ENCODE measurements at places on chromosomes 6 and 20.

- no peak for DNase-seq
These were observed 538.0 kb downstream of the UTRN start for GRCh38 chr6:144823131-144823530.

DNA sequence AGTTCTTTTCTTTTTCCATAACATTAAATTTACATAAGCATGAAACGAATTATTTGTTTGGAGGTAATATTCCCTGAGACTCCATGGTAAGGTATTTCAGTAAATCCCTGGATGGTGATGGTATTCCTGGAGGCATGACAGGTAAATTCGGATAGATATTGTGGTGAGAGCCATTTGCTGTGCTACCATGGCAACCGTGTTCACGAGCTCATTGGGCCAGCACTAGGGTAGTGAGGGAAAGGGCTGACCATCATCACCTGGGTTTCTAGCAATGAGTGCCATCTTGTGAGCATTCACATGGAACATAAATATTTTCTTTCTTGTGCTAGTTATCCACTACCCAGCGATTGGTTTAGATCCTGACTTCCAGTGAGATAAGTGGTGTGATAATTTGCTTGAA is 51.9 kb upstream of the GNRH2 start:
- no peak for DNase-seq

DNA sequence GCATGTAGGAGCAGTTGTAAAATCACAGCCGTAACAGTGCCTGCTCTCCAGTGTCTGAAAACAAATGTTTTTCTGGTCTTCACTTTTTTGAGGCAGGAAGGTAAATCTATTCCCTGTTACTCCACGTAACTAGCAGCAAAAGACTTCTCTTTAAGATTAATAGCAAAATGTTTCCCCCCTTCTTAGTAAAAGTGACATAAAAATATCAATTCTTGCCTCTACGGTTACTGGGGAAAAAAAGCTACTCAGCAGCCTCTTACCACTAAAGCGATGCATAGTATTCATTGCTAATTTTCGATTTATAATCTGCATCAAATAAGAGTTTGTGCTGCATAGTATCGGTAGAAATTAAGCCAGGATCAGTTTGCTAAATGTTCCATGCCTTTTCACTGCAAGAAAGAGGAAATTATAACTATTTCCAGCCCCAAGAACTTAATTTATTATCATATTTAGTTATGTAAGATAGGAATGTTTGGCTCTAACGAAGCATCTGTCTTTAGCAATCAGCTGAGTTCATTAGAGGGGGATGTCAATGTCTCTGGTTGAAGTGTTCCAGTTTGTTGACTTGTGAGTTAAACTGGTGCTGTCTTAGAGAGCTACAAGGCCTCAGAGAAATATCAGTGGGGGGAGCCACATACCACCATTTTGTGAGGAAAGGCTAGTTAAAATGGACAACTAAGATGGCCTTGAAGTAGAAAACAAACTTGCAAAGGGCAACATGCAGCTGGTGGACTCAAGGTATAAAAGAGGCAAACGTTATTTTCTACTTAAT is 617 bp upstream of the TSPYL1 start:
- DNase-seq: no peak

GRCh38 chr6:2614155-2614554 is 136.6 kb downstream of the MYLK4 start:
- DNase-seq: no peak

GRCh38 chr6:112443179-112444065 is 96.3 kb downstream of the RFPL4B start:
- DNase-seq: peak; percentile 93

GRCh38 chr6:116393430-116393829 is 22.7 kb downstream of the DSE start:
- DNase-seq: peak; percentile 15

DNA sequence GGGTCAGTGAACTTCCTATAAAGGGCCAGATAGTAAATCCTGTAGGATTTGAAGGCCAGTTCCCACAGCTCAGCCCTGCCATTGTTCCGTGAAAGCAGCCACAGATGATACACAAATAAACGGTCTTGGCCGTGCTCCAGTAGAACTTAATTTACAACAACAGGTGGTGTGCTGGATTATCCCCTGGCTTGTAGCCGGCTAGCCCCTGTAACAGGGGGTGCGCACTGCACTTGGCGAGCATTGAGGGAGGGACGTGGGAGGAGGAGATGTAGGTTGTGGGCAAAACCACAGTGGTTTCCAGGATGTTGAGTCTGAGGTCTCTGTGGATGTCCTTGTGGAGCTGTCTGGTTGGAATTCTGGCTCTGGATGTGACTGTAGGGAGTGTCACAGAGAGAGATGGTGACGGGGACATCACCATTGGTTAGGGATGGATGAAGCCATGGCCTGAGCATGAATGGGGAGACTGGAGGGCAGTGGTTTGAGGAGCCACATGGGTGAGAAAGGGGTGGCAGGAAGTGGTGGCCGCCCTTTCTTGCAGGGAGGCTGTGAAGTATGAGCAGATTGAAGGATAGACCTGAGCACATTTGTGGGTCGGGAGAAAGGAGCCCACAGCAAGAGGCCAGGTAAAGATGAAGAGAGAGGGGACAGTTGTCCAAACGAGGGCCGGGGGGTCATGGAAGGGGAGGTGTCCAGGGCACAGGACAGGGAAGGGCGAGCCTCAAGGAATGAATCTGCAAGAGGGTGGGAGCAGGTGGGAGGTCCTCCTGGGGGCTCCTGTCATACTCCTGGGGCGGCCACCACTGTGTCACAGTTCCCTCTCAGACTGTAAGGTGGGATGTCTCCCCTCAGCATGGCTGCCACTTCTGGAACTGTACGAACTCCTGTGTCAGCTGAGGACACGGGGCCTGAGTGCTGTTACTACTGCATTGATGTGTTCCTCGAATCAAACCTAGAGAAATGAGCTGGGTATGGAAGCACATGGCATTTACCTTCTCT is 53.6 kb downstream of the CDH26 start:
- DNase-seq: no peak

GRCh38 chr6:14626556-14626955 is 509.0 kb downstream of the CD83 start:
- no peak for DNase-seq

DNA sequence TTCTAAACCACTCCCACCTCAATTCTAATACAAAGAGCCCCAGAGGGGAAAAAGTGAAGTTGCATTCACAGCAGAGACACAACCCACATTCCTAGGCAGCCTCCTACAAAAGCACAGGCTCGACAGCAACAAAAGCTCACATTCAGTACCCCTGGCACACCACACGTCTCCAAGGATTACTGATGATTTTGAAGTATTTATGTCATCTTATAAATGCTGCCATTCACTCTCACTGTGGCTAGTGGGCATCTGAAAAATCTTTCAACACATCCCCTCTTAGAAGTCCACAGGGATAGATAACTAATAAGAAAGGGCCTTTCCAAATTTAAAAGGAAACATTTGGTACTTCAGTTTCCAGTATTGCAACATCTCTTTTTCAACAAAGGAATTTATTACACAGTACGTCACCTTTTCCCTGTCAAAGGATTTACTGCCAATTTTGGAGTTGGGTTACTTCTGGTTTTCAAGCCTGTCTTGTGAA is 146.7 kb downstream of the TASP1 start:
- DNase-seq: peak; percentile 67

- DNase-seq: no peak
These were observed 127.9 kb upstream of the AGPAT4 start for GRCh38 chr6:161401587-161402309.

DNA sequence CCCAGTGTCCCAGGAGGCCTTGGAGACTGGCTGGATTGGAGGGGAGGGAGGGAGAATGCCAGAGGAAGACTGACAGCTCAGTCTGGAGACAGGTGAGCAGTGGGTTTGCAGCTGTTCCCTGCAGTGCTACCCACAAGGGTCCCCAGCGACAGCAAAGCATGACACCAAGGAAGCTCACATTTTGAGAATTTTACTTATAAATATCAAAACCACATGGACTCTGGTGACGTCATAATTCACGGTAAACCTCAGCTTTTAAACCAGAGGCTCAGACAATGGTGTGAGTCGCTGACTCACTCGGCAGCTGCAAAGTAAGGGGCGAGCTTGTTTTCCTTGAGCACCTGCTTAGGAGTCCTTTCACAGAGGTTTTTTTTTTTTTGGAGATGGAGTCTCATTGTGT is 65.2 kb downstream of the THBS2 start:
- peak; percentile 58 for DNase-seq

DNA sequence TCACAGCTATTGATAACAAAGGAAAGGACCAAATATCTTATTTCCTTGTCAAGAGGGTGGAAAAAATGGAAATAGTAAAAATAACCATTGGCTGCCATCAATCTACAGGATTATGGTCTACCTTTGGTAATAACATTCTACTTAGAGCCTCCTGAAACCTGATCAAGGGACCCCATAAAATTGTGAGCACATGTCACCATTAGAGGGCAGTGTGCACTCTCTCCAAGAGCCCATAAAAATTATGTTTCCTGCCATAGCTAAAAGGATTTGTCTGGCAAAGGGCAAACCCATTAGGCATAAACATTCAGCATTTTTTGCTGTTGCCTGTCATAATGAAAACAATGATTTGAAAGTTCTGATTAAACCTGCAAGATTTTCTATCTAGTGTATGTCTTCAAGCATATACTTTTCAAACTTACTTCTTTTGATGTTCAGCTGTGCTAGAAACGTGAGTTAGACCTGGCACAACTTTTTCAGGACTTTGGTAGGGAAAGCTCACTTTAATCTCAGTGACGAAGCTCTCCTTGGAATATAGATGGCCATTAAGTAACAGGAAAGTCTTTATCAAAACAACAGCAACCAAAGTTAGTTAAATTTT is 120.7 kb upstream of the ZFP64 start:
- DNase-seq: peak; percentile 77

GRCh38 chr20:54649511-54649962 is 174.1 kb downstream of the DOK5 start:
- peak; percentile 88 for DNase-seq

- DNase-seq: peak; percentile 57
These were observed 279.4 kb downstream of the RFPL4B start for GRCh38 chr6:112626468-112627082.

GRCh38 chr20:38722683-38723016 is 1.6 kb upstream of the SLC32A1 start:
- DNase-seq: no peak

GRCh38 chr20:59751075-59751711 is 146.9 kb downstream of the PHACTR3 start:
- DNase-seq: peak; percentile 88

DNA sequence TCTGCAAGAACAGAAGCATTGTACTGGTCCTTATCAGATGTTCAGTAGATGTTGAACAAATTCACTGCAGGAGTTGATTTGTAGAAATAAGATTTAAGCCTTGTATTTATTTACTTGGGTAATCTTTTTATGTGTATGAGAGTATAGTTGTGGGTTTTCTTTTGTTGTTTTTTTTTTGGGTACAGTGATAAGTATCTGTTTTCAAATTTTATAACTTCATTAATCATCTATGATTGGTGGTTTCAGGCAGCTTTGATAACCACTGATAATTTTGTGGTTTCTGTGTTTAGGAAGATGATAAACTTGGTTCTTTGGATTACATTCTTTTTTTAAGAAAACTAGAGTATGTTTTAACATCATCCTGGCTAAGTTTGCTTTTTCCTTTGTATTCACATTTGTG is 2.8 kb downstream of the AFDN start:
- no peak for DNase-seq

- DNase-seq: no peak
These were observed 21.6 kb upstream of the ENTPD6 start for GRCh38 chr20:25173886-25174308.

GRCh38 chr6:169093066-169093723 is 160.5 kb downstream of the THBS2 start:
- no peak for DNase-seq

DNA sequence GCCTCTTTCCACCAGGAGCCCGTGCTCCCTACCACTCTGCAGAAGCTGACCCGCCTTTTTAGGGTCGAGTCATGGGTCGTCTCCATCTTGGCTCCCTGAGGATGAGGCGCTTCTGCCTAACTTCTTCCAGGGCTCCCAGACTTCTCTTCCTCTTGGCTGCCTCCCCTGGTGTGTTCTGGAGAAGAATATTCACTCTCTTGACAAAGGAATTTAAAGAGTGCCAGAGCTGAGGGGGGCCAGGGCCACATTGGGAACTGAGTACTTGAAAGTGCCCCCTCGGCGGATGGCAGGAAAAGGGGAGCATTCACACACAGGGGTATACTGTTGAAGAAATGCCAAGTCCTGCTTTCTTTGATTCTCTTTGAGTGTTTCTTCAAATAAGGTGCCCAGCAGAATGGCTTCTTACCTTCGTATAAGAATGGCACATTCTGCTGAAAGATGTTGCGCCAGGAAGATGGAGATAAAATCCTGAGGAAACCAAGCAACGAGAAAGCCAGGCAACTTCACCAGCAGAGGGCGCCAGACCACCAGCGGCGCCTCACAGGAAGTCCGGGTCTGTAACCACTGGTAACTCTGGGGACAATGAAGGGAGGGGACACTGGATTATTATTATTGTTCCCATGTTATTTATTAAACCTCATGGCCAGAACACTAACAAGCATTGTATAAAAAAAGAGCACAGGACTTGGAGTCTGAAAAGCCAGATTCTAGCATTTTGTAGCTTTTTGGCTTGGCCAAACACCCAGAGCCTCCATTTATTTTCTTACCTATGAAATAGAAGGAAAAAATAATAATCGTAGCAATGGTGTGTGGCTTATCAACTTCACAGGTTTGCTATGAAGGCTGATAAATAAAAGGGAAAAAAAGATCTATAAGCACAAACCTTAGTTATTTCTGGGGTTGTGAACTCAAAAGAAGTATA is 176.7 kb downstream of the HACE1 start:
- DNase-seq: peak; percentile 47

GRCh38 chr6:7241709-7242645 is 71.0 kb downstream of the SSR1 start:
- DNase-seq: peak; percentile 44

- DNase-seq: no peak
These were observed 406.5 kb downstream of the KIF16B start for GRCh38 chr20:16166737-16167136.

- no peak for DNase-seq
These were observed 358.4 kb upstream of the RGS17 start for GRCh38 chr6:153489479-153489878.

- DNase-seq: no peak
These were observed 850.5 kb upstream of the GJE1 start for GRCh38 chr6:141282263-141282662.

DNA sequence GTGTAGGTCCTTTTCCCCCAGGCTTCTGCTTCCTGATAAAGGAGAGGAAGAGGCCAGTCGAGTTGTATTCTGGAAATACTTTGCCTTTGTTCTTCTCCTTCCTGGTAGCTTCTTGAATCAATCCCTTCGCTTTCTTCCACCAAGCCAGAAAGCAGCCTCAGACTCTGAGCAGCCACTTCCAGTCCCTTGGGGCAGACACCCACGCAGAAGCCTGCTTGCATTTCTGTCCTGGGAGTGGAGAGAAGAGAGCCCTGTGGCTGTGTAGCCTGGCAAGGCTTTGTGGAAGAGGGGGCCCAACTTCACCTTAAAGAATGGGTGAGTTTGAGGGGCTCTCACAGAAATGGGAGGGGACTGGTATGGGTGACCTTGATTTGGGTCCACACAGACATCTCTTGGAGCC is 211.0 kb upstream of the SSTR4 start:
- DNase-seq: peak; percentile 53
